ENCODE measurements at places on chromosomes 13 and 19. TPM values are rescaled to one million over a fixed set of nuclear protein-coding genes. Genes with fewer than 3 reads are reported as not detected.

The ZNF610 gene
- 2.3 TPM for total RNA-seq

The APOC4 gene
- not detected for total RNA-seq

The TIMM13 gene
- total RNA-seq: 26.9 TPM

The HIPK4 gene
- total RNA-seq: not detected

The ACP5 gene
- 0.09 TPM for total RNA-seq

The APC2 gene
- total RNA-seq: 0.27 TPM

The IFNL1 gene
- not detected for total RNA-seq

The DIAPH3 gene
- 40.9 TPM for total RNA-seq

The PGLYRP2 gene
- total RNA-seq: not detected

The WTIP gene
- 3.6 TPM for total RNA-seq

The CLEC17A gene
- 0.09 TPM for total RNA-seq

The CGB3 gene
- not detected for total RNA-seq

All from fibroblast of the aortic adventitia (primary cell).